ENCODE measurements at places on chromosomes 11 and 22.
A peak's percentile ranks its signal among the peaks of the same experiment; 100 is the strongest.

DNA sequence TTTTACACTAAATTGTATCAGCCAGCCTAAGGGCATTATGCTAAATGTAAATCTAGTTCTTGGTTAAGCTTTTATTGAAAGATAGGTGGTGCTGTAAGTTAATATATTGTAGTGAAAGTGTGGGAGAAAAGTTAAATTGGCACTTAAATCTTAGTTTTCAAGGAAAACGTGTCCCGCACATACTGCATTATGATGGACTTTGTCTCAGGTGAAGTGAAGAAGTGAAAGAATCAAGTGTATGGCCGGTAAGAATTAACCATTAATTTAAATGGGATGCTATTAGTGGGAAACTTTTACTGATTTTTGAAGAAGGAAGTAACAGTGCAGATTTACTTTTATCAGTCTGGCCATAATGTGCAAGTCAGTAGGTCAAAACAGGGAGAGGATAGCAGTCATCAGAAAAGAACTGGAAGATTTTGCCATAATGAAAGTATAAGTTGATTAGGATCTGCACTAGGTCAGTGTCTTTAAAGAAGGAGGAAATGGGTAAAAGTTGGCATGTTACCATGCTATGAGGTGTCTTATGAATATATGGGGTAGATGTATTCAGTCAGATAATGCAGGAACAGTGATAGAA lies 81.6 kb downstream of the PDHX start:
- no peak for DNase-seq

DNA sequence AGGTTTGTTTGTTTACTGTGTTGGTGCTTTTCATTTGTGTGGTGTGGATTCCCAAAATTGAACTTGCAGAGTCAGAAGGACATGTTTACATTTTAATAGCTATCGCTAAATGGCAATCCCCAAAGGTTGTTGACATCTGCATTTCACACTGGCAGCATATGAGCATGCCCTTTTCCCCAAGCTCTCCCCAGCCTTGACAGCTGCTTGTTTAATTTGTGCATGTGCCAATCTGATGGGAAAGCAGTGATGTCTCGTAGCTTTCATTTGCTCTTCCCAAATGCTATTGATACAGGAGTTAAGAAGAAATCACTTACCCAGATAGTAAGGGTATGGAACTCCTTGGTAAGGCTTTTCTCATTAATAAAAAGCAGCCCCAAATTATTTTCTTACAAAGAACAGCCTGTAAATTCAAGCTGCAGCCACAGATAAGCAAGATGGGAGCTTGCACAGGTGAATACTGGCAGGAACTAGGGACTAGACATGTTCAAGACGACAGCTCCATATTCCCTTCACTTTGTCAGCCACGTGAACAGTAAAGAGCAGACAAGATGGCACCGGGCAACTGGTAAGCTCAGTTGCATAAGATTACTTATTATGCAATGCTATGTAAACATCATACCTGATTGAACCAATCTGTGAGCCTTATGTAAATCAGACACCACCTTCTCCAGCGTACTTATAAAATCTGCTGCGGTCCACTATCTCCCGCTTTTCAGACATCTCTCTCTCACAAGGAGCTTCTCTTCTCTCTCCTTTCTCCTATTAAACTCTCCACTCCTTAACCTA lies 87.4 kb downstream of the IGLL5 start:
- no peak for DNase-seq

DNA sequence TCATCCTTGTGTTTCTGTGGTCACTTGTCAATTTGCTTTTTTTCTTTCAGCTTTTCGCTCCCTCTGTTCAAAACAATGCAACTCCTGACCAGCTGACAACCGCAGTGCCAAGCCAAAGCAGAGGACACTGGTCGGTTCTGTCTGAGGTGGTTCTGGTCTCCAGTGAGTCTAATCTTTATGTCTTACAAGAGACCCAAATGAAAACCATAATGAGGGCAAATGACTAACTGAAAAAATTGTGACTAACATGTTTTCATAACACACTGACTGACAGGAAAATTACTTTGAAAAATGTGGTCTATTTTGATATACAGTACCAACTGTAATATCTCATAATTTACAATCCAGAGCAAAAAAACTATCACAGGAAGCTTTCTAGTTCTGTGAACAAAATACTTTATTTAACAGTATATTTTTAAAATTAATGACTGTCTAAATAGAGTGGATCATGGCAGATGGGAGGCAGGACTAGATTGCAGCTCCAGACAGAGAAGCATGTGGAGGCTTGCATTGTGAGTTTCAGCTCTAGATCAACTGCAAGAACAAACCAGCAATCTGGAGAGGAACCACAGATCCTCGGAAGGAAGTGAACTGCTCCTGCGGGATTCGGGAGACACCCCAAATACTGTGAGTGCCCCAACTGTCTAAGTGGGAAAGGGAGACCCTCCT lies 311.8 kb downstream of the SBF2 start:
- no peak for DNase-seq

DNA sequence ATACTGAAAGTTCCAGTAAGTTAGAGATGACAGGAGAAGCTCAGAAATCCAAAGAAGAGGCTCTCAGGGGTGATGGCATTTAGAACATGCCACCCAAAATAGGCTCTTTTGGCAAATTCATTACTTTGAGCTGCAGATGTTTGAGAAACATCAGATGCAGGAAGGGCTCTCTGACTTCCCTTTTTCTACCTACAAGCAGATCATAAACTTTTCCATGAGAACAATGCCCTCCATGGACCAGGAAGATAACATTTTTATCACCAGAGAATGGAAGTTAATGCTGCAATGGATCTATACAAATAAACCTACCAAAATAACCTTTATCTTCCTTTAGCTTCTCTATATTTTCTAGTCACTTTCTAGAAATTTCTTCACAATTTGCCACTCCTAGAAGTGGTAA lies 32.7 kb upstream of the FAR1 start:
- no peak for DNase-seq

- no peak for DNase-seq
These were observed 11.1 kb upstream of the SOX10 start for GRCh38 chr22:37995460-37995859.

GRCh38 chr22:21688706-21689381 lies 23.0 kb downstream of the PPIL2 start:
- no peak for DNase-seq

- peak; percentile 75 for DNase-seq
These were observed 4.5 kb downstream of the BANF1 start for GRCh38 chr11:66006891-66007176.

GRCh38 chr11:71843858-71844257 lies 10.9 kb downstream of the DEFB108B start:
- peak; percentile 49 for DNase-seq

DNA sequence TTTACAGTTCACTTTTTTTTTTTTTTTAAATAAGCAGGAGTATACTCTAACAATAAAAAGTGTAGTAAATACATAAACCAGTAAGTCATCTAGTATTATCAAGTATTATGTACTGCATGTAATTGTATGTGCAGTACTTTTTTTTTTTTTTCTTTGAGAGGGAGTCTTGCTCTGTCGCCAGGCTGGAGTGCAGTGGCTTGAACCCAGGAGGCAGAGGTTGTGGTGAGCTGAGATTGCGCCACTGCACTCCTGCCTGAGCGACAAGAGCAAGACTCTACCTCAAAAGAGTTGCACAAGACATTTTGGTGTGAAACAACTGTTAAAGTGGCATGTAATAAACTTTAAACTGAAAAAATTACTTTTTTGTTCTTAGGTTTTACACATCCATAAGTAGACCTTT lies 16.7 kb downstream of the BCL2L13 start:
- DNase-seq = no peak

- no peak for DNase-seq
These were observed 99.0 kb upstream of the LARGE1 start for GRCh38 chr22:34019190-34019845.

DNA sequence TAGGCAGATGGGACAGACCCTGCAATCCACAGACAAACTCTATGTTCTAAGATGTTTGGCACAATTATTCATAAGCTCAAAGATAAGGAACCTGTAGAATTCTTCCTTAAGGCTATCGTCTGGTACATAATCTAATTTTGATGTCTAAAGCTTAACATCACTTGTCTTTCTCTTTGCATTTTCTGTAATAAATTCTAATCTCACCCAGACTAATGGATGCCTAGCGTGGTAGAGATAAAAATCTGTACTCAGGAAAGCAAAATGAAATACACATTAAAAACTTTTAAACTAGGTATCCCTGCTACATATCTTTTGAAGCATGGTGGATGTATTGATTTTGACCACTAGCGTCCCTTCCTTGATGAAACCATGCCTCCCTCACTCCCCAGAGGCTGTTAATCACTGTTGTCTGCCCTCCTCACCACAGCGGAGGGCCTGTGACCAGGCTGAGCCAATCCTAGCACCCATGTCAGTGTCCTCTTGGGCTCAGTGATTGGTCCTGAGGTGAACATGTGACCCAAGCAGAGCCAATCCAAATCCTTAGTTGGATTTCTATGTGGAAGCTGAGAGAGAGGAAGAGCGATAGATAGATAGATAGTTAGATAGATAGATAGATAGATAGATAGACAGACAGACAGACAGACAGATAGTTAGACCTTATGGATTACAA lies 82.2 kb upstream of the GRK3 start:
- DNase-seq = no peak

- DNase-seq = no peak
These were observed 8.9 kb upstream of the NLRP6 start for GRCh38 chr11:269146-269890.

- no peak for DNase-seq
These were observed 437.8 kb downstream of the DYNC2H1 start for GRCh38 chr11:103547024-103547423.
